ENCODE measurements at places on chromosomes 4 and X.

GRCh38 chrX:79156818-79157217, 12.3 kb downstream of the GPR174 start:
- no peak for DNase-seq

- DNase-seq: peak; percentile 43
Observed at GRCh38 chr4:121951521-121952110, at the start of gene TRPC3. TSS of gene TRPC3 (minus strand) at chr4:121952060. CDS start at chr4:121951680, 380 bp downstream.

DNA sequence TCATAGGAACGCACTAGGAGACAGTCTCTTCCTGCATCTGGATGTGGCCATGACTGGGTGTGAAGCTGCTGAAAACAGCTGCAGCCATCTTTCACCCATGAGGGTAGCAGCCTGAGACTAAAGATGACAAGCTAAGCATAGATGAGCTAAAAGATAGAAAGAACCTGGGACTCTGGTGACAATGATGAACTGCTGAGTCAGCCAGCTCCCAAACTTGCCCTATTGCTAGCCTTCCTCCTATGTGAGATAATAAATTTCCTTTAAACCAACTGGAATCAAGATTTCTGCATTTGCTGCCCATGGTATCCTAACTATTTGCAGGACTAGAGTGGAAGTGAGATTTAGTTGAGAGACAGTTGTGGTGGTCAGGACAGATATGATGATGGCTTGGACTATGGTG, 21.0 kb upstream of the PI4K2B start:
- DNase-seq: no peak

DNA sequence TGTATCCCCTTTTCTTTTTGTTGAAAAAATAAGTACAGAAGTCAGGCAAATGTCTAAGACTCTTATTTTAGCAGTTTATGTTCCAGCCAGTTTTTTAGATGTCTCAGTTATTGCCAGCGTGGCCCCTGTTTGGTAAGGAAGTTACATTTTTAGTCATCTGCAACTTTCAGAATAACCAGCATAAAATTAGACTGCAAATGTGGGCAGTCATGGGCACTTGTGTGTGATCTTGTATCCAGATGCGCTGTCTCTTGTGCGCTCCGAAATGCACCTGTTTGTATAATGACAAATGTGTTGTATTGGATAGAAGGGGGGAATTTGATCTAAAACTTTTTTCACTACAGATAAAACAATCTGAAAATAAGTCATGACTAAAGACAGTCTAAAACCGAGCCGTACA, 44.3 kb upstream of the CLCN4 start:
- peak; percentile 35 for DNase-seq

GRCh38 chr4:94889946-94890345, 132.2 kb downstream of the BMPR1B start:
- DNase-seq: no peak

- no peak for DNase-seq
Observed at GRCh38 chr4:1014291-1015167, 3.1 kb downstream of the FGFRL1 start.

DNA sequence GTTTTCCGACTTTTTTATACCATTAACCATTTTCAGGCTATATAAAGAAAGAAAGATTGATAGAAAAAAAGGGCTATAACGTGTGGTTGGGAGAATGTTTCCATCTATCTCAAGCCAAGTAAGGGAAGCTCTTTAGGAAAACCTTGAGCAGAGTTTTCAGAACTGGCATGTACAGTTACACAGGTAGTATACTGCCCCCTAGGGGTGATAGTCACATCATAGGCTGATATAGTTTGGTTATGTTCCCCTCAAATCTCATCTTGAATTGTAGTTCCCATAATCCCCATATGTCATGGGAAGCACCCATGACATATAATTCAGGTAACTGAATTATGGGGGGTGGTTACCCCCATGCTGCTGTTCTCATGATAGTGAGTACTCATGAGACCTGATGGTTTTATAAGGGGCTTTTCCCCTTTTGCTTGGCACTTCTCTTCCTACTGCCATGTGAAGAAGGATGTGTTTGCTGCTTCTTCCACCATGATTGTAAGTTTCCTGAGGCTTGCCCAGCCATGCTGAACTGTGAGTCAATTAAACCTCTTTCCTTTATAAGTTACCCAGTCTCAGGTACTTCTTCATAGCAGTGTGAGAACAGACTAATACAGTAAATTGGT, 186.8 kb downstream of the TMA16 start:
- no peak for DNase-seq

- no peak for DNase-seq
Observed at GRCh38 chr4:7654550-7655445, 220.1 kb upstream of the PSAPL1 start.

DNA sequence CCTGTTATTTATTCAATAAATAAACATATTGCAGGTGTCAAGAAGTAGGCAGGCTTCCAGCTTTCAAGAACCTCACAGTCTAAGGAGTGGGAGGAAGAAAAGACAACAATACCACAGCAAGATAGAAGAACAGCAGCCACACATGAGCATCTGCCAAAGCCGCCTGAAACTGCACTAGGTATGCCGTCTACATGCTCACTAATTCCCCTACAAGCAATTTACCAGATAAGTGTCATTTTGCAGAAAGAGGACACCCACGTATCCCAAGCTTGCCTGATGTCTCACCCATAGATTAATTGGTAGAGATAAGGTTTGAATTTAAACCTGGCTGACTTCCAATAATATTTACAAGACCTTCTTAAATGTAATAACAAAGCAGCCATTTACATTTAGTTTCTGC, 439.4 kb upstream of the CPEB2 start:
- DNase-seq: no peak

- peak; percentile 44 for DNase-seq
Observed at GRCh38 chrX:76428243-76429130, 977 bp downstream of the MAGEE1 start.

DNA sequence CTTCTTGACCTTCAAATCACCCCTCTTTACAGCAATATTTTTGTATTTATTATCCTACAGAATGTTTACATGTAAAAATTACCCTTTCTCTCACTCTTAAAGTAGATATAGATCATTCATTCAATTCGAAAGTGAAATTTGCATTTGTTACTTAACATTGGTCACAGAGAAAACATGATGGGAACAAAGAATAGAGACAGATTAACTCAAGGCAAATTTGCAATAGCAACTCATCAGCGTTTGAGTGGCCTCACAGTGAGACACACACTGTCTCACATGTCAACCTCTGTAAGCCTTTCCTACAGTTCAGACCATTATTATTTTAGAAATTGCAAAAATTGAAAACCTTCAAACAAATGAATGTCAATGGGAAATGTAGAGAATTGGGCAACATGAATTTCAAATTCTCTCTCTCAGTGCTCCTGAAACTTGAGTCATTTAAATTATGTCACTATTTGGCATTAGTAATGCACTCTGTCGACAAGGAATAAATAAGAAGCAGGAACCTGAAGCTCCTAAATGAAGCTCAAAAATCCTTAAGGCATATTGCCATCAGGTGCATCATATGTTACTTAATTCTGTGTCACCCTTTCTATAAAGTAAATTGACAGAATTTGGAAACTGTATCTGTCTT, 148.3 kb upstream of the ANXA10 start:
- no peak for DNase-seq

DNA sequence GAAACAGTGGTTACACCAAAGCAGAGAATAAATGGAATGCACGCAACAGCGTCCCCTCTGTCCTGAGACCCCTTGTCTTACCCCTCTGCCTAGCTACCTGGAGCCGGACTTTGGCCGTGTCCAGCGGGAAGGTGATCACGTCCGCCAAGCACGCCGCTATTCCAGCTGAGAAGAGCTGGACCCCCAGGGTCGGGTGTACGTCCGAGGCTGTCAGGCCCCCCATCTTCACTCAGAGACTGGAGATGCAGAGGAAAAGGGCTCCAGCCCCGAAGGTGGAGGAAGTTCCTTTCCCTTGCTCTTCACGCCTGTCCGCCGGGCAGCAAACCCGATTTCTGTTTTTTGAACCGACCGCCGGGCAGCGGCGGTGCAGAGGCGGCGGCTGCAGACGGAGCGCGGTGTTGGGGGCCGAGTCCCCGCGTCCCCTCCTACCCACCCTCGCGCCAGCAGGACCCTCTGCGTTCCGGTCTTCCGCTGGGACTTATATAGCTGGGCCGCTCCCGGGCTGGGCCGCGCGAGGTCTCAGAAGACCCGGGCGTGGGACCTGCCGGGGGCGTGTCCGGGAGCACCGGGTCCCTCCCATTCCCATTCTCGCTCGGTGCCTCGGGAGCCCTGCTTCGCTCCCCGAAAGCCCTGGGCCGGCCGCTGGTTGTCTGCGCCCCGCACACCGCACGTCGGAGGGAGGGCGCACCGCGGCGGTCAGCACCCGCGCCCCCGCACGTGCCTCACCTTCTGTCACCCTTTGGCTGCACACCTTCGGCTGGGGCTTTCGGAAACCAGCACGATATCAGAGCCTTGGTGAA, at the start of gene UCP1:
Gene UCP1 (minus strand): TSS at position 455 of the 800 bp plus-strand sequence. CDS start 232 bp downstream, at position 223.
- DNase-seq: no peak

GRCh38 chr4:184100297-184100885, 117.3 kb downstream of the ENPP6 start:
- DNase-seq: no peak

DNA sequence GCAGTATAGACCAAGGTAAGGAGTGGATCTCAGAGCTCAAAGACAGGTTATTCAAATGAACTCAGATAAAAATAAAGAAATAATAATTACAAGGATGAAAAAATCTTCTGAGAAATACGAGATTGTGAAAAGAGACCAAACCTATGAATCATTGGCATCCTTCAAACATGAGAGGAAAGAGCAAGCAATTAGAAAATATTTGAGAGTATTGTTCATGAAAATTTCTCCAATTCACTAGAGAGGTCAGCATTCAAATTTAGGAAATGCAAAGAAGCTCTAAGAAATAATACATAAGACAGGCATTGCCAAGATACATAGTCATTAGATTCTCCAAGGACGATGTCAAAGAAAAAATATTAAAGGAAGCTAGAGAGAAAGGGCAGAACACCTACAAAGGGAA, 93.5 kb upstream of the GALNTL6 start:
- no peak for DNase-seq

GRCh38 chrX:136574548-136574947, 42.5 kb downstream of the VGLL1 start:
- DNase-seq: no peak

GRCh38 chr4:47427935-47428334, 35.6 kb downstream of the COMMD8 start:
- no peak for DNase-seq

GRCh38 chr4:53620956-53621355, 29.7 kb upstream of the LNX1 start:
- no peak for DNase-seq

DNA sequence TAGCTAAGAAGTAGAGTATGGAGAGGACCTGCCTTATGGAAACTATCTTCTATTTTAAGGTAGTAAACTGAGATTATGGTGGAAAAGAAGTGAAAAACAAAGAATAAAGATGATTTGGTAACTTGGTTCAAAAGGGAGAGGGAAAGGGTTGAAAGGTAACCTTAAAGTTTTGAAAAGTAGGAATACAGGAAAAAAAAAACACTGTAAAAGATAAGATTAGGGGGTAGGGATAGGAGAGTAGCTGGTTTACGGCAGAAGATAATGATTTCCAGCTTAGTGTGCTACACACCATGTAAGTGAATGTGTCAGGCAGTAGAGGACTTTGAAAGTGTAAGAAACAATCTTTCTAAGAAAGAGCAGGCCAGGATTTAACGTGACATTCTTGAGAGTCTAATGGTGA, 35.3 kb downstream of the FAM13A start:
- no peak for DNase-seq

DNA sequence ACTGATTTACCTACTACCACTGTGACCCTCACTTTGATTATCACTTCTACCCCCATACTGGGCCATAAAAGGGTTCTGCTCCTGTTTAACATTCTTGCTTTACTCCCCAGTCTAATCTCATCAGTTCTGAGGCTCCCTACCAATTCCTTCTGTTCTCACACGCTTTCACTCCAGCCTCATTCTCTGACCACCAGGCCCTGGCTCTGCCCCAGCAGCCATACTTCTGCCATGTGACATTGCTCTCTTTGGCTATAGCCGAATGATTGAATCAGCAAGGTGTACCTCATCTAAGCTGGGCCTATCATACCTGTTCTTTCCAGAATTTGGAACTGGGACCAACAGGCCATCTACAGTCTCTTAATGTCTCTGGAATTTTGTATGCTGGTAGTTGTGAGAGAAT, 14.4 kb upstream of the ELF2 start:
- DNase-seq: no peak

DNA sequence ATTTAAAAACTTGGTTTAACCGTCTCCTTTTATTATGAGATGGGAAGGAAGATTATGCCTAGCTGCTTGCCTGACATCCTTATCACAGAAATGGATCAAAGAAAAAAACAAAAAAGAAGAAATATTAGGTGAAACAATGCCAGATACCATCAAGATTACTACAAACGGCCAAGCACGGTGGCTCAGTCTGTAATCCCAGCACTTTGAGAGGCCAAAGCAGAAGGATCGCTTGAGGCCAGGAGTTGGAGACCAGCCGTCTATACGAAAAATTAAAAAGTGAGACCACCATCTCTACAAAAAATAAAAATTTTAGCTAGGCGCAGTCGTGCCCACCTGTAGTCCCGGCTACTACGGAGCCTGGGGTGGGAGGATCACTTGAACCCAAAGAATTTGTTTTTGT, 2.3 kb downstream of the FRYL start:
- DNase-seq: no peak

DNA sequence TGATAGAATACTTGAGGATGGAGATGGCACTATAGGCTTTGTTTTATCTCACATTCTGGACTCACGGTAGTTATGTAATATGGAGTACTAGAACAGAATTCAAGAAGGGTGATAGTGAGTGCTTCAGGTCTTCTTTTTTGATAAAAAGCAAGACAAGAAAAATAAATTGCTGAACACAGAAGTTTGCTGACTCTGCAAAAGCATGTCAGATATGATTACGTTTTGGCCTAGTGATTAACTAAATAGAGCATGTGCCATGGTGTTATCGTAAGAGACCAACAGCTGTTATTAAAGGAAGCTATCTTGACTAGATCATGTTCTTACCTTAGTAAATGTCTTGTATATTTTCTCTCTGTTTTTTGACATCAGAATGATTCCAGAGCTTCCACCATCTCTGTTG, 436.9 kb upstream of the LCORL start:
- no peak for DNase-seq

DNA sequence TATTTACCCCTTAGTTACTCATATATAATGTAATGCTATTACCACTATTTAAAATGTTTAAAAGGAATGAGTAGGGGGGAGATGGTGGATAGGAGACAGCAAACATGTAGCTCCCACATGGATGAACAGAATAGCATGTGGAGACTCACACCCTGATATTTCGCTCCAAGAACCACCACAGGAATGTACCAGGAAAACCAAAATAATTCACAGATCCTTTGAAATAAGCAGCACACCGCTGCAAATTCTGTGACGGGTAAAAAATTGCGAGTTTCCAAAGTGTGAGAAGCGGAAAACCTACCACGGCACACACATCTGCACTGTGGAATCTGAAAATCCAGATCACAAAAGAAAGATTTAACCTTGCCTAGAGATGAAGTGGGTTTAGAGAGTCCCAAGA, 428.2 kb downstream of the TLL1 start:
- DNase-seq: no peak

DNA sequence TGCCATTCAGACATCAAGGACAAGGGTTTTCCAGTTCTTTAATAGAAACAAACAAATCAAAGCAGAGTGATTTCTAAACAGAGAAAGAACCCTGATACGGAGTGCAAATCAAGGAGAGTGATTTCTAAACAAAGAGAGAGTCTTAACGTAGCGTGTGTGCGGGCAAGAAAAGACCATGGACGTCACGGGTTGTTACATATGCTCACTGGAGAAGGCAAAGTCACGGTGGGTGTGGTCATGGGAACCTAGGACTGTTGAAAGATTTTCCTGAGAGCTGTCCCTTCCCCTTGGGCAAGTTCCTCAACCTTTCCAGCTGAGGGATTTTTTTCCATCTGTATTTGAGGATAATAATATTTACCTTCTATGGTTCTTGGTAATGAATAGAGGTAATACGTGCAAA, 95.0 kb upstream of the SLC34A2 start:
- no peak for DNase-seq

- DNase-seq: no peak
Observed at GRCh38 chr4:121358473-121358872, 22.3 kb downstream of the QRFPR start.
